ENCODE measurements at places on chromosomes 1 and 21. TPM values are rescaled to one million over a fixed set of nuclear protein-coding genes. Genes with fewer than 3 reads are reported as not detected.

- peaks cover 21% of the 10 kb centered on the region for H3K4me1 ChIP-seq
- no peaks in the 10 kb centered on the region for H3K27me3 ChIP-seq
- no peak for DNase-seq
- no peaks in the 10 kb centered on the region for H3K36me3 ChIP-seq
These were observed 73.2 kb downstream of the CD58 start for GRCh38 chr1:116497656-116498055.

DNA sequence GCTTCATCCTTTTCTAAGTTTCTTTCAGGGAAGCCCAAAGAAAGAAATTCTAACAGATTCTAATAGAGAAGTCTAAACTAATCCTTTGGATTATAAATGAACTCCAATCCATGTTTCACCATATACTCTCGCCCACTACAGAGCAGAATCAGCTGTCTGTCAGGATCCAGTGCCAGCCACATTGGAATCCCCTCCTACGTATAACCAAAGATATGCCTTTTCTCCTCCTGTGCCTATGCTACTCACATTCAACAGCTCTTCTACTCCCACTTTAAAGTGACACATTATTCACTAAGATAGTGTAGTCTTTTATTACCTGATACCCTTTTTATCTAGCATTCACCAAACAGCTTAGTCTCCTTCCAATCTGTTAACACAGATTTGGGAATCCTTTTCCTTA, 3.1 kb downstream of the ETV3 start:
- H3K27ac ChIP-seq = no peak overlapping the region
- peaks cover 51% of the 10 kb centered on the region for H3K36me3 ChIP-seq
- no peak overlapping the region for H3K4me3 ChIP-seq
- H3K27me3 ChIP-seq = no peaks in the 10 kb centered on the region
- peaks cover 17% of the 10 kb centered on the region for H3K4me1 ChIP-seq

DNA sequence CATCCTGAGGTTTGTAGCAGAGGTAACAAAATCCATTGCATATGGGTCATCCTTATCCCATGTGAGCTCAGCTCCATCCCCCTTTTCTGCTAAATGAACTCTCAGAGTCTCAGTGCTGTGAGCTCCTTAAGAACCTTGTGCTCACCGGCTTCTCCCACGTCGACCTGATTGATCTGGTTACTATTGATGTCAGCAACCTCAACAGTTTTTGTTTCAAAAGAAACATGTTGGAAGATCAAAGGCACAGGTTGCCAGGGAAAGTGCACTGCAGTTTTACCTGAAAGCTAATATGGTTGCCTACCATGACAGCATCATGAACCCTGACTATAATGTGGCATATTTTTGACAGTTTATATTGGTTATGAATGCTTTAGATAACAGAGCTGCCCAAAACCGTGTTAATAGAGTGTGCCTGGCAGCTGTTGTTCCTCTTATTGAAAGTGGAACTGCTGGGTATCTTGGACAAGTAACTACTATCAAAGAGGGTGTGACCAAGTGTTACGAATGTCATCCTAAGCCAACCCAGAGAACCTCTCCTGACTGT, 131.4 kb downstream of the HS2ST1 start:
- H3K27ac ChIP-seq = no peak overlapping the region
- H3K4me1 ChIP-seq = no peaks in the 10 kb centered on the region
- H3K4me3 ChIP-seq = no peak overlapping the region
- no peaks in the 10 kb centered on the region for H3K27me3 ChIP-seq

GRCh38 chr1:24564695-24565094, 8.8 kb downstream of the NCMAP start:
- no peak overlapping the region for H3K4me3 ChIP-seq
- H3K27ac ChIP-seq = no peak overlapping the region
- no peaks in the 10 kb centered on the region for H3K36me3 ChIP-seq
- no peak for DNase-seq

DNA sequence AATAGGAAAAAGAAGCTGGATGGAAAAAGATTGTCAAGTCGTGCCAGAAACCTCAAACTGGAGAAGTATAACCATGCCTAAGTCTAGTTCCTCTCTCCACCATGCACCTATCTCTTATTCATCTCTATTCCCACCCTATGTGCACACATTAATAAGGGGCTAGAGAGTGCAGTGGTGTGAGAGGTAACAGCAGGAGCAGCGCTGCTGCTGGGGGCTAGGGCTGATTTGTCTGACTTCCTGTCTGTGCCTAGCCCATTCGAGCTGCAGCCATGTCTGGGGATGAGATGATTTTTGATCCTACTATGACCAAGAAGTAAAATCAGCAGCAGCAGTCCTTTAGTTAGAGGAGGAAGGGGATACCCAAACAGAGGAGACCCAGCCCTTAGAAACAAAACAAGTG, 43.0 kb downstream of the TRIM33 start:
- H3K36me3 ChIP-seq = no peaks in the 10 kb centered on the region
- no peak for DNase-seq
- no peaks in the 10 kb centered on the region for H3K4me1 ChIP-seq
- no peak overlapping the region for H3K4me3 ChIP-seq
- no peak overlapping the region for H3K27ac ChIP-seq
- no peaks in the 10 kb centered on the region for H3K27me3 ChIP-seq

DNA sequence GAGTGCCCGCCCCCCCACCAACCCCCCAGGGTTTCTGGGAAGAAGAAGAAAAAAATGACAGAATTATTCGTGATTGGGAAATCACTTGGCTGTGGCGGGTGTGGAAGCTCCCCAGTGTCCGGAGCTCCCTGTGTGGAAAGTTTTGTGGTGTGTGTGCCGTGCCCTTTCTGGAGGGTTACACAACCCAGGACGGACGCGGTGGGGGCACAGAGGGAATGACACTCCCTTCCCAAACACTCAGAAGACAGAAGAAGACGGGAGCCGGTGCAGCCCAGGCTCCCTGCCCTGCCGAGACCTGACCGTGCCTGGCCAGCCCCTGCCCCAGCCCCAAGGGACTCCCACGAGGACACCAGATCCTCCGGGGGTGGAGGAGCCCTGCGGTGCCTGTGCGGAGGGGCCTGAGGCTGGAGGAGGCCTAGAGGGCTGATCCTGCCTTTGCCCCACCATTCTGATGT, 33.0 kb upstream of the ADARB1 start:
- no peak overlapping the region for H3K27ac ChIP-seq
- DNase-seq = peak; percentile 88
- H3K4me3 ChIP-seq = no peak overlapping the region
- peaks cover 3% of the 10 kb centered on the region for H3K4me1 ChIP-seq

DNA sequence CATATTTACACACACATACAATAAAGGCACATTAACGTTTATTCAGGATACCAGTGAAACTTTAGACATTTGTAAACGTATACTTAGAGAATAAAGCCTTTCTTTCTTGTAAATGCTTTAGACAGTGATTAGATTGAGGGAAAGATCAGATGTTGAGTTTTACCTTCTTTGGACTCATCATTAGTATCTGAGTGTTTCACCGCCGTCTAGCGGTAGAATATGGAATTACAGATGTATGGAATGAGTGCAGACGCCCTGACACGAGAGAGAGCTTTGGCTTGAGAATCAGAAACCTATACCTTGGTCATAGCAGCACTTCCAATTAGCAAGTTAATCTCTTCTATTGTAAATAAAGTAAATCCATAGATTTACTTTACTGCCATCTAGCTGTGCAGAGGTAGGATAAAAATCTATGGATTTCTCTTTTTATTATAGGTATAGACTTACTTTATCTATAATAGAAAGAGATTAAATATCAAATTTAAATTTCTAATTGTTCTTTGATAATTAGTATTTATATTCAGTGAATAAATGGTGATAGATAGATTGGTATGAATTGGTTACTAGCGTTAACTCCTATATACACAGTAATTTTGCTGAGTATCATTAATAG, 12.6 kb downstream of the FLG2 start:
- H3K4me3 ChIP-seq = no peak overlapping the region
- no peaks in the 10 kb centered on the region for H3K36me3 ChIP-seq
- no peak overlapping the region for H3K27ac ChIP-seq
- no peaks in the 10 kb centered on the region for H3K4me1 ChIP-seq
- peak; percentile 56 for DNase-seq

- H3K4me3 ChIP-seq = no peak overlapping the region
- no peak overlapping the region for H3K27ac ChIP-seq
- H3K4me1 ChIP-seq = peaks cover 12% of the 10 kb centered on the region
- no peak for DNase-seq
These were observed 162.5 kb downstream of the ROR1 start for GRCh38 chr1:63936276-63936675.

DNA sequence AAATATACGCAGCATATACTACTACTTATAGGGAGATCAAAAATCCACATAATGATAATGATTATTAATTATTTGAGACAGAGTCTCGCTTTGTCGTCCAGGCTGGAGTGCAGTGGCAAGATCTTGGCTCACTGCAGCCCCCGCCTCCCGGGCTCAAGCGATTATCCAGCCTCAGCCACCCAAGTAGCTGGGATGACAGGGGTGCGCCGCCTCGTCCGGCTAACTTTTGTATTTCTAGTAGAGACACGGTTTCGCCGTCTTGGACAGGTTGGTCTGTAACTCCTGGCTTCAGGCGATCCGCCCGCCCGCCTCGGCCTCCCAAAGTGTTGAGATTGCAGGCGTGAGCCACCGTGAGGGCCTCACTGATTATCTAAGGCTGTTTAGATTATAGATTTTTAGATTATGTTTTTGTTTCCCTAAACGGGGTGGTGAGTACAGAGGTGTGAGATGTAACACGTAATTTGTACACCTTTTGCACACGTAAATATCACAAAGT, 548 bp upstream of the SLC25A33 start:
- H3K27me3 ChIP-seq = no peaks in the 10 kb centered on the region
- H3K4me1 ChIP-seq = no peaks in the 10 kb centered on the region
- H3K4me3 ChIP-seq = no peak overlapping the region

GRCh38 chr1:204307334-204307883, 52.3 kb downstream of the PLEKHA6 start:
- H3K36me3 ChIP-seq = no peaks in the 10 kb centered on the region
- H3K27me3 ChIP-seq = no peaks in the 10 kb centered on the region
- DNase-seq = peak; percentile 75
- no peak overlapping the region for H3K4me3 ChIP-seq

- no peaks in the 10 kb centered on the region for H3K36me3 ChIP-seq
- peaks cover 3% of the 10 kb centered on the region for H3K27me3 ChIP-seq
- DNase-seq = peak; percentile 53
- no peaks in the 10 kb centered on the region for H3K4me1 ChIP-seq
These were observed 7.1 kb downstream of the HPCA start for GRCh38 chr1:32893198-32894018.

Gene CLIC6
- 35.4 TPM for total RNA-seq

Gene KMO
- total RNA-seq = 2.2 TPM

Gene C1orf53
- 8.2 TPM for total RNA-seq

Gene GJA4
- total RNA-seq = 22.6 TPM

Gene AMY1A
- 10.4 TPM for total RNA-seq

Gene GBP2
- total RNA-seq = 33.9 TPM

Gene SNX7
- total RNA-seq = 16.7 TPM

Gene ROR1
- 47.0 TPM for total RNA-seq
